ENCODE measurements at places on chromosomes 6 and 20.

DNA sequence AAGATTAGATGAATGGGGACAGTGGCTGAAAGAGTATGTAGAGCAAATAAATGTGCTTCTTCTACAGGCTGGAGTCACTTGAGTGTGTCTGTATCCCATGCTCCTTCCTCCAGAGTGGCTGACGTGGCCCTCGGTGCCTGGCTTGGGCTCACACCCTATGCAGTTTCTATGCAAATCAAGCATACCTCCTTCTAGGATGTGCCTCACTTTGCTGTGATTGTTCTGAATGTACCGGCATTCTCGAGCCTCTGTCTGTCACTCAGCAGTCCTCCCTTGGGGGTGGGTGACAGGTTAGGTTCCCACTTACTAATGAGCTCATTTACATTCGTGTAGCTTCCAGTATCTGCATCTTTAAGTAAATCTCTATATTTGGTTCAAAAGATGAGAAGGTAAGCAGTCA lies 55.1 kb upstream of the HDDC2 start:
- no peak for DNase-seq

- no peak for DNase-seq
These were observed 29.3 kb upstream of the OVOL2 start for GRCh38 chr20:18087054-18087453.

DNA sequence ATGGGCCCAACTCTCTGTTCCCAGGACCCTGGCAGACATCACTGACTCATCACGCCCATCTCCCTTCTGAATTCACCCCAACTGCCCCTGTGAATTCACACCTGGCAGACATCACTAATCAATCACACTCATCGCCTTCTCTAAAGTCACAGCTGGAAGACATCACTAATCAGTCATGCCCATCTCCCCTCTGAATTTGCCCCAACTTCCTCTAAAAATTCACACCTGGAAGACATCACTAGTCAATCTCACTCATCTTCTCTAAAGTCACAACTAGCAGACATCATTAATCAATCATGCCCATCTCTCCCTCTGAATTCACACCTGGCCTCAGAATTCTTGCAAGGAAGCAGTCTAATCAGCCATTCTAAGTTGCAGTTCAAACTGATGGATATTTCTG lies 111.1 kb downstream of the FOXA2 start:
- no peak for DNase-seq

GRCh38 chr6:155384321-155384952 lies 70.2 kb upstream of the TFB1M start:
- no peak for DNase-seq

DNA sequence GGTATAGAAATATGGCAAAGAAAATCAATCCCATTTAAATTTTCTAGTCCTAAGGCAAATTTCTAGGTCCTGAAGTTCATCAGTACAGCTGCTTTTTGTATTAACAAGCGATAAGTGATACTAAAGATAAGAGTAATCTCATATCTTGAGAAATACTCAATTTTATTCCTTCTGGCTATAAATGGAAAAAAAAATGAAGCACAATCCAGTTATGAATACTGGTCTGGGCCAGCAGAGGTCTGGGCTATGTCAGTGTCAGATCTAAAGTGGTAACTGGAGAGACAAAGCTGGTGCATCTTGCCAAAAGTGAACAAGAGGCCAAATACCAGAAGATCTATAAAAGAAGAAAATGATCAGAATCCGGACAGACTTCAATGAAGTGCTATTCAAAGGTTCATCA lies 126.4 kb downstream of the FUT9 start:
- DNase-seq = no peak

DNA sequence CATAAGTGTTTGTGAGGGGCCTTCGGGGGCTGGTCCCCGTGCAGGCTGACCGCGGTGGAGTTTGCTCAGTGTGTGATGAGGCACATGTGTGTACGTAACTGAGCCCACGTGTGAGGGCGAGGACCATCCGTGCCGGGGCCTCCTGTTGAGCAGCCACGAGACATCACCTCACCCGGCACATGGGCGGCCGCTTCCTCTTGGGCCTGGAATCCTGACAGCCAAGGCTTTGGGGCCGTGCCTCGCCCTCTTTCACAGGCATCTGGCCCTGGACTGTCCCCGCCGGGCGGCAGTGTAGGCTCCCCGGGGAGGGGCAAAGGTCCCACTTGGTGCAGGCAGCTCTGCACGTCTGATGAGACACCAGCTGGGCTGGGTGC lies 202.3 kb downstream of the DLL1 start:
- no peak for DNase-seq

DNA sequence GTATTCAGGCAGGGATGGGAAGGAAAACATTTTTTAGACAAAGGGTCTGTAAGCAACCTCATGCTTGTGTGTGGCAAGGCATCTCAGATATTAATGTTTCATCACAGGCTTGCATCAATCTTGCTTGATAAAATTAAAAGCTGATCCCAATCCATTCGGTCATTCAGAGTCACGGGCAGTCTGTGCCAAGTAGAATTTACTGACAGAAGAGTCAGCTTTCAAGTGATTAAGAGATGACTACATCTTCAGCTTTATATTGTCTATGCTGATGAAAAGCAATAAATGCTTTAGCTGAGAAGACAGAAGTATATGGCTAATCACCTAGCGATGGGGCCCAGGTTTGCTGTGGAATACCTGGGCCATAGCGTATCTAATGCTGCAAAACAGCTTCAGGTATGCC lies 3.5 kb downstream of the PLEKHG1 start:
- no peak for DNase-seq

DNA sequence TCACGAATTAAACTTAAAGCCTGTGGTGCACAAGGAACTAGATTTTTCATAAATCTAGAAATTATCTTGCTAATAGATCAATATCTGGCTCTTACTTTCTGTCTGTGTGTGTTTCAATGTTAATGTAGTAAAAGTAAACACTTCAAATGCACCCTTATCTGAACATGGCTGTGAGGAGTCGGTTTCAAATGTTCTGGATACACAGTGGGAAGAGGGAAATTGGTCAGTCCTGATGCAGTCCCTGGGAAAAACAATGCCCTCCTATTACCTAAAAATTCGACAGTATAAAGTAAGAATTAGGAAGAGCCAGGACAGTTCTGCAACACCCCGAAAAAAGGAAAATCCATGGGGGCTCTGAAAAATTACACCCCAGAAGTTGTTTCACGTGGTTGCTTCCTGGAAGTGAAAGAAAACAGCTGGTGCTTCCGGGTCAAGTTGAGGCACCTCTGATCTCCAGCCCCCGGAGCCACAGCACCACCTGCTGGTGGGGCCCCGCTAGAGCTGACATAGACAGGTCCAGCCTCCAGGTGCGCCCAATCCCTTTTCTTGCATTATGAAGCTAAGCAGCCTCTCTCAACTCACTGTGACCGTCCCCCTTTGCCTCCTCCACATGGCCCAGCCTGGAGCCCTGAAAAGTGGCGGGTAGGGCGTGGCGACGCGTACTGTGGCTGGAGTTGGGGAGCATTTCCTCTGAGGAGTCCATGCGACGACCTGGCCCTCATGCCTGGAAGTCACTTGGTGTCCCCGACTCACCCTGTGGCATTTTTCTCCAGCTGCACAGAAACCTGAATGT lies 8.3 kb downstream of the SEMG2 start:
- no peak for DNase-seq

DNA sequence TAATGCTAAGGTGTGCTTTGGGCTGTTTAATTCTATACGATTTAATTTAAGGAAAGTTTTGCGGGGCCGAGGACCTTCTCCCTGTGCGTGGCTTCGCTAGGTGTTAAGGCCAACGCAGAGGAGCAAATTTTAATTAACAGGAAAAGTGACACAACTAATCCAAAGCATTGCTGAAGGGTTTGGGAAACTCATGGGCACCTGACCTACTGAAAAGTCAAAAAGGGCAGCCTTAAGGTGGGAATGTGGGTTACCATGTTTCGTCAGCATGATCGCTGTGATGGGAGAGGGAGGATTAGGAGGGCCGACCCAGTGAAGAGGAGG lies 415 bp upstream of the CUL9 start:
- DNase-seq = no peak

DNA sequence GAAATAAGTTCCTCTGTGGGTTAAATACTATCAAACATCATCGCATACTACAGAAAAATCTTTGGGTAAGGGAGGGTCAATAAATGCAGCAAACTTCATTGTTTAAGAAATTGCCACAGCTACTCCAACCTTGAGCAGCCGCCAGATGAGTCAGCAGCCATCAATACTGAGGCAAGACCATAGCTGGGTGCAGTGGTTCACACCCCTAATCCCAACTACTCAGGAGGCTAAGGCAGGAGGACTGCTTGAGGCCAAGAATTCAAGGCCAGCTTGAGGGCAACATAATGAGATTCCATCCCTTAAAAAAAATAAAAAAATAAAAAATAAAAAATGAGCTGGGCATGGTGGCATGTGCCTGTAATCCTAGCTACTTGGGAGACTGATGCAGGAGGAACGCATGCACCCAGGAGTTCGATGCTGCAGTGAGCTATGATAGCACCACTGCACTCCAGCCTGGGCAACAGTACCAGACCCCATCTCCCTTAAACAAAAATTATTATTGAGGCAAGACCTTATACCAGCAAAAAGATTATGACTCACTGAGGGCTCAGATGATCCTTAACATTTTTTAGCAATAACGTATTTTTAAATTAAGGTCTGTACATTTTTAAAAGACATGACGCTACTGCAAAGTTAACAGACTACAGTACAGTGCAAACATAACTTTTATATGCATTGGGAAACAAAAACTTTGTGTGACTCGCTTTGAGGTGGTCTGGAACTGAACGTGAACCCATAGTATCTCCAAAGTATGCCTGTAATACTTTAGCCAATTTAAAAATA lies 8.8 kb downstream of the SRPK1 start:
- DNase-seq = no peak
